ENCODE measurements at places on chromosomes 12 and 14.
A peak's percentile ranks its signal among the peaks of the same experiment; 100 is the strongest.

GRCh38 chr12:68743356-68743755, 2.6 kb upstream of the SLC35E3 start:
- DNase-seq = no peak

- no peak for DNase-seq
Observed at GRCh38 chr12:42161529-42161928, 16.9 kb upstream of the GXYLT1 start.

GRCh38 chr12:46005823-46006222, 15.4 kb upstream of the SCAF11 start:
- DNase-seq = no peak

DNA sequence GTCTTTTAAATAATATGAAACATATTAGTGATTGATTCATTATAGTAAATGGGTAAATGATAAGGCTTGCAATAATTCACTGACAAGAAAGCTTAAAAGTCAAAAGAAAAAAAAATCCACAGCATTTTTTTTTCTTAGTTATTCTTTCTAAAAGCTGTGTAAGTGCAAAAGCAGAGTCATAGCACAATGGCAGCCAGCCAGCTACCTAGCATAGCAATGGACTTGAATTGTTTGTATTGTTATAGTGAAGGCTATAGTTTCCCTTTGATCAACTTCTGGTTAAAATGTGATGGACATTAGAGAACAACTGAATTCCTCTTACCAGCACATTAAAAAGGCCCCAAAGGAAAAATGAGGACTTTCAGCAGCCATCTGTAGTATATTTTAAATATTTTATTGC, 232.1 kb downstream of the NAV3 start:
- DNase-seq = no peak

DNA sequence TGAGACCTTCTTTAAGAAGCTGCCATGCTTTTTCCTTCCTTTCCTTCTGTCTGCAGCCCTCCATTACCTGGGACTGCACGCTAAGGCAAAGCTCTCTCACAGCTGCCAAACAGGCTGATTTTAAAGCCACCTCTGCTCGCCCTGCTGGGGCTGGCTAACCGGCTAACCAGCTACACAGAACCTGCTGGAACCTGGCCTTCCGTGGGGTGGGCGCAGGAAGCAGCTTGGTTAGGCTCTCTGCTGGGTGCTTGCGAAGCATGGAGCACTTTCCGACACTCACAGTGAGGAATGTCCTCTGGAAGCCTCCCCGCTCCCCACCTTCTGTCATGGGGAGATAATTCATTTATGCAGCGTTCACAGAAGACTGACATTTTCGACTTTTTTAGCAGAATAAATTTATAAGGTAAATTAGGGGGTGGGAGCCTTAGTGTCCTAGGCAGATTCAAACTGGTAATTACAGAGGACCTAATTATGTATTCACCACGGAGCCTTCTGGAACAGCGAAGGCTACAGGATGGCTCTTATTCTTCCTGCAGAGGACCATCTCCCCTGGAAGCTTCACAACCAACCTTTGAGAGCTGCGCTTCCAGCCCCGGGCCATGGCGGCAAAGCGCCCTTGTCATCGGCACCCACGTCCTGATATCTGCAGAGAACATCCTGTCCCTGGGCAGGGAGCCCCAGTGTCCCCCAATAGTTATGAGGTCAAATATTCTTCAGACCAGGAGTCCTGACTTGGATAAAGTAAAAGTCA, 12.4 kb upstream of the BCL11B start:
- peak; percentile 50 for DNase-seq

GRCh38 chr12:123839826-123840225, 77.7 kb downstream of the DNAH10 start:
- no peak for DNase-seq

GRCh38 chr14:55450539-55450938, 10.1 kb upstream of the TBPL2 start:
- DNase-seq = no peak

DNA sequence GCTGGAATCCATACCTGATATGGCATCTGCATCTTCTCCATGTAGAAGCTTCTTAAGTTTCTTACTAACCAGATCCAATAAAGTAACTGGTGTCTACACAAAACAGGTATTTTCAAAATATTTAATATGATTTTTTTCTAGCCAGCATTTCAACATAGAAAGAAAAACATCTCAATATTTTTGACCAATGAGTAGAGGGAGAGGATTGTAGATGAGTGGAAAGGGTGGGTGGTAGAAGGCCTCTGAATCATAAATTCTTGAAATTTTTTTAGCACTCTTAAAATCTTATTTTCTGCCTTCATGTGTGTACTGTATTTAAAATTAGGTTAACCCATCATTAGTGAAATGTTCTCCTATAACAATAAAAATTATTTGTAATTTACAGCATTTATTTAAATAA, 18.0 kb downstream of the DEPDC4 start:
- DNase-seq = no peak

- no peak for DNase-seq
Observed at GRCh38 chr14:68969278-68970033, 9.6 kb downstream of the ACTN1 start.

- peak; percentile 82 for DNase-seq
Observed at GRCh38 chr12:52199294-52199919, 7.6 kb upstream of the KRT80 start.

GRCh38 chr12:61290473-61290872, 969.7 kb upstream of the USP15 start:
- no peak for DNase-seq

DNA sequence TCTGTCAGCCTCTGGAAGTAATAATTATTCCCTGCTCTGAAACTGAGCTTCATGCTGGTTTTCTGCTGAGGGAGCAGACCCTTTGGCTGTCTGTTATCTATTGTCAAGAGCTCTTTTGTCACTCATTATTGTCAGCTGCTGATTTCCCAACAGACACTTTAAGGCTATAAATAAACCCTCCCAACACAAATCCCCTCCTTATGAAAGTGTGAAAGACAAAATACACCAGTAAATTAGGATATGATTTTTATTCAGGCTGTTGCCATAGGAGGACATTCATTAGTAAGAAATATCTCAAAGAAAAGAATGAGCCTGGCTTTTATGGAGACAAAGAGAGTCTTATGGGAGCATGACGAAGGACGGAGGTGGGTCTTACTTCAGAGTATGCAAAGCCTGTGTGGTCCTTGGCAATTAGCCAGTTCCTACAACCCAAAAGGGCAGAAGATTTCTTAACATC, 180.8 kb downstream of the CRADD start:
- no peak for DNase-seq

DNA sequence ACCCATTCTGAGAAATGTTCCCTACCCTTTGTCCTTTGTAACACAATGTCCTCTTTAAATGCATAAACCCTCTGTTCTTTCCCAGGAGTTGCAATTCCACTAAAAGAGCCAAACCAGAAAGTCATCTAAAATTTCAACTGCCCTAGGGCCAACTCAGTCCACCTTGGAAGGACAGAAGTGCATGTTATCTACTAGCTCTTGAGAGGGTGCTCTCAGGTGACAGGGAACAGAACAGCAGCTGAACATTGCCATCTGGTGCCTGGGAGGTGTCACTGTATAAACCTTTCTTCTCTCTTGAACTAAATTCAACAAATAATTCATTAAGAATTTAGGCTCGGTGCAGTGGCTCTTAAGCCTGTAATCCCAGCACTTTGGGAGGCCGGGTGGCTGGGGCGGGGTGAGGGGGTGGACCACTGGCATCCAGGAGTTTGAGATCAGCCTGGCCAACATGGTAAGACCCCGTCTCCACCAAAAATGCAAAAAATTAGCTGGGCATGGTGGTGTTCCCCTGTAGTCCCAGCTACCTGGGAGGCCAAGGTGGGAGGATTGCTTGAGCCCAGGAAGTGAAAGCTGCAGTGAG, 10.3 kb upstream of the FERMT2 start:
- peak; percentile 80 for DNase-seq

DNA sequence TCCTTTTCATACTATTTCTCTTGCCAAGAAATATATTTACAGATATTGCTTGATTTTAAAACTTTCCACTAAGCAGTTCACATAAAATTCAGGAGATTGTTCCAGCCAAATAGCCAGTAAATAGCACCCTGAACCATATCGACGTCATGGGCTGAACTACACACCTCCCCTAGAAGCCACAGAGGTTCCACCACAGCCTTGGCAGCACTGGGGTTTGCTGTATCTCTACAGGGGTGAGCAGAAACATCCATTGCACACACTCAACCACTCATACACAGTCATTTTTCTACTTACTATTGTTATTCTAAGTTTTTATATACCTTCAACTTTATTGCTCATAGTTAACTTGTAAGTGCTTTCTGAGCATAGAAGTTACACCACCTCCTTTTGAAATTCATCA, 8.1 kb upstream of the EIF2S3B start:
- DNase-seq = no peak

DNA sequence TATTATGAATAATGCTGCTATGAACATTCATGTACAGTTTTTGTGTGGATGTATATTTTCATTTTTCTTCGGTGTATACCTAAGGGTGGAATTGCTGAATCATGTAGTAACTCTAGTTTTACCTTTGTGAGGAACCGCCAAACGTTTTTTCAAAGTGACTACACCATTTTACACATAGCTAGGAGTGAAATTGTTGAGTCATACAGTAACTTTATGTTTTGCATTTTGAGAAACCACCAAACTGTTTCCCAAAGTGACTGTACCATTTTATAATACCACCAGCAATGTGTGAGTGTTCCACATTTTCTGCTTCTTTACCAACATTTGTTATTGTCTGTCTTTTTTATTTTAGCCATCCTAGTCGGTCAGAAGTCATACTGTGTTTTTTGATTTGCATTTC, 3.1 kb upstream of the TPH2 start:
- no peak for DNase-seq

- DNase-seq = peak; percentile 57
Observed at GRCh38 chr12:57235728-57236131, 6.2 kb downstream of the SHMT2 start.

DNA sequence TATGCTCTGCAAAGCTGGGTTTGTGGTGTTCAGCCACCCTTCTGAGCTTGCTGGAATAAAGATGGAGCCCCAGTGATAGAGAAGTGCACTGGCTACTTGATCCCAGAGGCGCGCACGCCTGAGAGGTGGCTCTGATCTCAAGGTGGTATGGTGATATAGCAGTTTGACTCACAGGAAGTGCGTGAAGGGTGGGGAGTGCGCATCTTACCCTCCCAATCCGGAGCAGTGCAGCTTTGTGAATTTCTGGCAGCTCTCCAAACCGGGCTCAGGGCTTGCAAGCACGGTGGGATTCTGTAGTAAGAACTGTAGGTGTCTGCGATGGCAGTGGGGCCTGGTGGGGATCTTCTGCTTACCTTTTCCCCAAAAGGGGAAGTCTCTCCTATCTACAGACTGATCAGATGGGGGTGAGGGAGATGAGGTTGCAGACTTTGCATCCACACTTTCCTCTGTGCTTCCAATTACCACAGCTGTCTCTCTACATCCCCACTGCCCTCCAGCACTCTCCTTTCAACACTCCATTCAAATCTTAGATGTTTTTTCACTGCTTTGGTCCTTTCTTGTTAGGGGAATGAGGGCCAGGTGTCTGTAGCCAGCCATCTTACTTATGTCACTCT, 197.4 kb upstream of the SLC38A2 start:
- DNase-seq = no peak

GRCh38 chr14:68363843-68364767, 428.8 kb downstream of the ZFP36L1 start:
- DNase-seq = peak; percentile 96

GRCh38 chr12:27616356-27617142, 79.7 kb upstream of the REP15 start:
- no peak for DNase-seq

- DNase-seq = no peak
Observed at GRCh38 chr12:32105986-32106516, 596 bp upstream of the BICD1 start.

DNA sequence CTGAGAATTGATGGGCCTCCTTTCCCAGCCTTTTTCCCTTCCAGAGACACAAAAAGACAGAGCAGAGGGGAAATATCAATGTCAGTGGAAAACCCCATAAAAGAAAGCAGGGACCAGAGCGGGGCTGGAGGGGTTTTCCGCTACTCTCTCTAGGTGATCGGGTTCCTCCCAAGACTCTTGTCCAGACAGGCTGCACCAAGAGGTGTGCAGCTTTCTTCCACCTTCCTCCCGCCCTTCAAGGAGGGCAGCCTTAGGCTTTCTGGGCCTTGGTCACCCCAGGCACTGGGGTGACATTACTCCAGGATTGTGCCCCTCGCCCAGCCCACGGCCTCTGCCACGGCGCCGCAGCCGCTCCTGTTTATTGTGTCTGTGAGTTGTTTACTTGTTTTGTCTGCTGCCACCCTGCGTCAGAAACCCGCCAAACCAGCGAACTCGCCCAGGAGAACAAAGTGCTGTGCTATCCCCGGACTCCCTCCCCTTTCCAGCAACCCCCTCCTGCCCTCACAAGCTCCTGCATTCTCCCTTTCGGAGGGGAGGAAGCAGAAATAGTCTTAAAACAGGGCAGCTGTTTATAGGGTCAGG, 6.7 kb upstream of the HOXC6 start:
- peak; percentile 96 for DNase-seq

- DNase-seq = no peak
Observed at GRCh38 chr12:19179986-19180385, 50.5 kb downstream of the PLEKHA5 start.

GRCh38 chr14:70019695-70020094, 140.5 kb downstream of the SMOC1 start:
- no peak for DNase-seq

DNA sequence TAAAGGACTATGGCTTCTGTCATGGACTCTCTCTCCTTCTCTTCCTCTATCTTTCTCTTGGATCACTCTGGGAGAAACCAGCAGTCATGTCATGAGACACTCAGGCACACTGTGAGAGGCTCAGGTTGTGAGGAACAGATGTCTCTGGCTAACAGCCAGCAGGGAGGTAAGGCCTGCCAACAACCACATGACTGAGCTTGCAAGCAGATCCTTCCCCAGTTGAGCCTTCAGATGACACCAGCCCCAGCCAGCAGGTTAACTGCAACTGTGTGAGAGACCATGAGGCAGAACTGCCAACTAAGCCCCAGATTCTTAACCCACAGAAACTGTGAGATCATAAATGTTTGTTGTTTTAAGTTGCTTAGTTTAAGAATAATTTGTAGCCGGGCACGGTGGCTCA, 90.6 kb downstream of the VCPKMT start:
- DNase-seq = no peak

GRCh38 chr14:62670526-62670925, 374.7 kb downstream of the KCNH5 start:
- DNase-seq = no peak

- DNase-seq = no peak
Observed at GRCh38 chr14:71555654-71556559, 376.3 kb upstream of the RGS6 start.

- DNase-seq = no peak
Observed at GRCh38 chr14:65926504-65926903, 514.0 kb downstream of the FUT8 start.

GRCh38 chr14:69711477-69711876, 55.5 kb upstream of the SRSF5 start:
- DNase-seq = no peak

- DNase-seq = no peak
Observed at GRCh38 chr12:25194214-25194613, 746 bp downstream of the DNAI7 start.

DNA sequence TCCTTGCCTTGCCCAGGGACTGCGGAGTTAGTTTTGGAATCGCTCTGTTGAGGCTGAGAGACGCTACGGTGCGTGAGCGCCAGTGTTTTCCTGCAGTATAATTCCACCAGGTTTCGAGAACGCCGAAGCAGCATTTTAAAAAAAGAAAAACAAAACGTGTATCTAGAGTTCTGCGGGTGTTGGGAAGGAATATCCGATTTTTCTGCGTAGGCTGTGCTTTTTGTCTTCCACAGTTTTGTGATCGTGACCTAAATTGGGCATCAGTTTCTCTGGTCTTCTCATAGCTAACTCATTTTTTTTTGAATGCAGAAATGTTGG, 778 bp downstream of the DNM1L start:
- DNase-seq = no peak

Data from islet precursor cell (in vitro differentiated cells).